ENCODE measurements at places on chromosomes 5 and 9.
A peak's percentile ranks its signal among the peaks of the same experiment; 100 is the strongest.

DNA sequence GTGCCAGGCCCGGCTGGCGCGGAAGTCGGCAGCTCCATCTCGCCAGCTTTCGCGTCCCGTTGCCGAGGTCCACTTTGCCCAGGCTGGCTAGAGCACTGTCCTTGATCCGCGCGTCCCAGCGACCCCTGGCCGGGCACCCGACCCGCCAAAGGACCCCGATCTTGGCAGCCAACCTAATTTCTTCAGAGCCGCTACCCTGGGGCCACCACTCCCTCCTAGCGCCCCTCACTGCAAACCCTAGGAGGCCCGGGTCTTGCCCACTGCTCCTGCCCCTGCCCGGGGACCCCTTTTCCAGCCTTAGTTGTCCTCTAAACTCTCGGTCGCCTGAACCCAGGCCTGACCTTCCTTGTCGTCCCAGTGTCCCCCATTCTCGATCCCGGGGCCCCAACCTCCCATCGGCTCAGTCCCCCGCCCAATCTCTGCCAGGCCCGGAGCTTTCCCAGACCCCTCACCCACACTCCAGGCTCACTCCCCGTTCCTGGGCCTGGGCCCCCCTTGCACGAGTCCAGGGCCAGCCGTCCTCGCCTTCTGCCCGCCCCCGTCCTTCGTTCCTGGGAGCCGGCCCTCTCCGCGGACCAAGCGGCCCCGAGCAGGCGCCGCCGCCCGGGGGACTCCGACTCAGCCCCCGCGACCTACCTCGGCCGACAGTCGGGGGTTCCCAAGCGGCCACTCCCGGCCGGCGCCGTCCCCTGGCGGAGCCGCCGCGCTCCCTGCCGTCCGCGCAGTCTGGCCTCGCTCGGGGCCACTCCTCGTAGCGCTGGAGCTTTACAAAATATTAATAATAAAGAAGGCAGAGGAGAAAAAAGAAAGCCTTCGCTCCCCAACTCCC, 701 bp upstream of the LMX1B start:
- peak; percentile 8 for DNase-seq

DNA sequence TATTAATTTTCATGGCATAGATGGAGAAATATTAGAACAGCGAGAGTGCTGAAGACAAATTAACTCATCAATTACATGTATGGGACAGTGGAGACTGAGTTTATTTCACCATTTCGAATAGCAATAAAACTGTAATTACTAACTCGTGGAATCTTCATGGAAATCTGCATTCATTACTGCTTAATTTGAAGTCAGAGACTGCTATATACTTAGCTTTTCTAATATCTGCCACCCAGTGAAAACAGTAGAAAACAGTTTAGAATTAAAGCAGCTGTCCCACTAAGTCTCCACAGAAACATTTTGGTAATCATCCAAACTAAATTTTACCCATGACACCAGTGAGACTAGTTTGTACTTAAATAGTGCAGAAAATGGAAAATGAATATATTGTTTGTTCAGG, 56.8 kb downstream of the IZUMO3 start:
- DNase-seq: no peak

GRCh38 chr5:65482736-65483545, 1.2 kb upstream of the ADAMTS6 start:
- peak; percentile 59 for DNase-seq

GRCh38 chr9:124052401-124052800, 40.8 kb downstream of the LHX2 start:
- DNase-seq: no peak

DNA sequence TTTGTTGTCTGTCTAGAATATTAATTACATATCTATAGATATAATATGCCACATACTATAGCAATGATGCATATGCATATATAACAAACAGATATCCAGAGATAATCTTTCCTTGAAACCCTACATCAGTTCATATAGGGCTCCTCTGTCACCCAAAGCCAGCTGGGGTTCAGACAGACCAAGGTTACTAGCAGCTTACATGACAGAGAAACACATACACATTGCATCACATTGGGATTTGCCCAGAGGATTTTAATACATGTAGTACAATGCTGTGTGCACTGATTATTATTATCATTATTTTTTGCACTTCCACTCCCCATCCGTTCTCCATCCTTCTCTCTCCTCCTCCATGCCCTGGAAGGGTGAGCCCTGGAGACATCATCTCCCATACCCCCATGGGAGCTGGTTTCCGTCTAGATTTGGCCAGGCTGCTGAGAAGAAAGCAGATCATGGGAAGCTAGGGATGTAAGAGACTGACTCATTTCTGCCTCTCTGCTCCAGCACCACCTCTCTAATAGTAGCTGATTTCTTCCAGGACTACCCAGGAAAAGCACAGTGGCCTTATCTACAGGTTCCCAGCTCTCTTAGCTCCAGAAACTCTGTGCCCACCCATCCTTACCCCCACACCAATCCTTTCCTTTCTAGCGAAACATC, 23.3 kb downstream of the FST start:
- peak; percentile 23 for DNase-seq

- no peak for DNase-seq
Measured at GRCh38 chr9:133563291-133563796, 28.8 kb downstream of the ADAMTSL2 start.

DNA sequence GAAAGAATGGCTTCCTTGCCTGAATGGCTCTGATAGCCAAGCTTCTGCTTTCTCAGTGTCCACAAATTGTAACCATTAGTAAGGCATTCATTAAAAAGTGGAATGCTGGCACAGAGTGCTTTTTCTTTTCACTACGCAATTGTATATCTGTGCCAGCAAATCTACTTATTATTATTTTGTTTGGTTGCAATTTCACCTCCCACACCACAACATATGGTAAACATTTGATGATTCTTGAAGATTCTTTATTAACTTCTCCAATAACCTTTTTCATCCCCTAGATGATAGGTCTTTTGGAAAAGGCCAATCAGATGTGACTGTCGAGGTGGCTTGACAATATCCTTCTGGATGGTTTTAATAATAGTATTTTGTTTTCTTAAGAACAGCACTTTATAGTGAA, 234.1 kb downstream of the TMEM38B start:
- DNase-seq: no peak

DNA sequence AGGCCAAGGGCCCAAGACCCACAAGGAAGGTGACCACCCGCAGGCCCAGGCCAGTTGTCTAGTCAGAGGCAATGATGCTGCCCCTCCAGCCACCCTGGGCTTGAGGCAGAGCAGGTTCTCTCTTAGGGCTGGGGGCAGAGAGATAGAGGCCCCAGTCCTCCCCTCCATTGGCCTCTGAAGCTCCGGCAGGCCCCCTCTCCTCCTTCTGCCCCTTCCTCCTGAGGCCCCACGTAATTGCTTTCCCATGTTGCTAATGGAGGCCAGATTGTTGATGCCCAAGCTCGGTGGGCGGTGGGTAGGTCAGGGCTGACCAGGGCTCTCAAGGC, 26.6 kb upstream of the ENHO start:
- DNase-seq: no peak

GRCh38 chr9:127362829-127363228, 34.1 kb upstream of the SLC2A8 start:
- no peak for DNase-seq

- no peak for DNase-seq
Measured at GRCh38 chr9:12973710-12974109, 198.9 kb downstream of the LURAP1L start.

- no peak for DNase-seq
Measured at GRCh38 chr5:1464096-1464446, 18.8 kb upstream of the SLC6A3 start.

DNA sequence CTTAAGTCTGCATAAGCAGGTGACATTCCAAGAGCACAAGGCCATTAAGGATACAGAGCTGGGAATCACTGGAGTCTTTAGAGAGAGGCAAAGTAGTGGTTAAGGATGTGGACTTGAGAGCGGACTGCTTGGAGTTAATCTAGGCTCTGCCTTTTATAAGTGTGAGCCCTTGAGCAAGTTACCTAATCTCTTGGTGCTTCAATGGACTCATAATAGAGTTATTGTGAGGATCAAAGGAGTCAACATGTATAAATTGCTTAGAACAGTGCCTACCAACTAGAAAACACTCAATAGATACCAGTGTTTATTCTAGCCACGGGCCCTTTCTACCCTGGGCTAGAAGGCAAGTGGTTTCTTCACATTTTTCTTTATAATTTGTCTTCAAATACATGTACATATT, 819.4 kb downstream of the NR2F1-AS1 start:
- no peak for DNase-seq

- no peak for DNase-seq
Measured at GRCh38 chr5:130055572-130055971, 151.3 kb downstream of the CHSY3 start.

GRCh38 chr5:10671041-10672008, 89.7 kb downstream of the DAP start:
- no peak for DNase-seq

DNA sequence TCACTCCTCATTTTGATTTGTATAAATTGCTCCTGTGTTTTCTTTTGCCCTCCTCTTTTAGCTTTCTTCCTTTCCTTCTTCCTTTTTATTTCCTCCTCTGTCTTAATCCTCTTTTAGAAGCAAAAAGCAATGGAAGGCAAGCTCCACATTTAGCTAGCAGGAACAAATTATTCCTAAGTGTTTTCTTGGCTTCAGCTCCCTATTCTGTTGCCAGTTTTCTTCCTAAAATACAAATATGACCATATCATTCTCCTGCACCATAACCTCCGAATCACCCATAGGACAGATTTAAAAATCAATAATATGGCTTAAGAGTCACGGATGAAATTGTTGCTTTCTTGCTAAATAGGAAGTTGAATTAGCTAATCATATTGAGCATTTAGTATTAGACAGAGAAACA, 49.4 kb downstream of the GRIN3A start:
- no peak for DNase-seq

- no peak for DNase-seq
Measured at GRCh38 chr5:16981700-16982099, 45.6 kb upstream of the MYO10 start.

DNA sequence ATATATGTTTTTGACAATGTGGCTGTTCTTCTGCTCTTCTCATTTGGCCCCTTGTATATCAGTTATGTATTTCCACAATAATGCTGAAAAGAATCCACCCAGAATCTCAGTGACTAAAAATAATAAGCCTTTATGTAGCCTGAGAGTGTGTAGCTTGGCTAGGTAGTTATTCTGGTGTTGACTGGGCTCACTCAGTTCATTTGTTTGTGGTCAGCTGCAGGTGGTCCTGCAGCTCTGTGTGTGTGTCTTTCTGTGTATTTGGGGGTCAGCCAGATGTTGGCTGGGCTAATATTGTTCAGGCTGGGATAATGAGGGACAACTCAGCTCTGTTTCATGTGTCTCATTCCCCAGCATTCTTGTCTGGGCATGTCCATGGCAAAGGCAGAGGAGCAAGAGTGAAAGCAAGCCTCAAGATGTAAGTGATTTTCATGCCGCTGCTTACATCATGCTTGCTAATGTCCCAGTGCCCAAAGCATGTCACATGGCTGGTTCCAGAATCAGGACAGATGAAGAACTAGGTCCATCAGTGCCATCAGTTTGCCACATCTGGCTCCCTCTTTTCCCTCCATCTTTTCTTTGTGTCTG, 162.8 kb downstream of the KCTD16 start:
- DNase-seq: no peak

DNA sequence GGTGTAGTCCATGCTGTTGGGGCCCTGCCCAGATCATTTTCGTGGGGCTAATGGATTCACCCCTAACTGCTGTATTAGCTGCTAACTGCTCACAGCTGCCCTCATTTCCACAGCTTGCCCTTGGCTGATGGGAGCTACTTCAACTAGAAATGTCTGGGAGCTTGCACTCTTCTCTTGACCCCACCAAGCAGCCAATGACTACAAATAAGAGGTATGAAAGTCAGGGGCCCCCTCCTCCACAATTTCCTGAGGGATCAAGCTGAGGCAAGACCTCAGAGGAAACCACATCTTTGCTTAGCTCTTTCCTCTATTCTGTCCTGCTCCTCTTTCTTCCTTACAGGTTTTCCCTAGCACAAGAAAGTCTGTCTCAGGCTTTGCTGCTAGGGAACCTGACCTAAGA, 397.5 kb downstream of the MLLT3 start:
- peak; percentile 48 for DNase-seq

- DNase-seq: no peak
Measured at GRCh38 chr5:112386766-112387165, 32.3 kb downstream of the EPB41L4A start.

- DNase-seq: no peak
Measured at GRCh38 chr9:4425319-4426045, 64.8 kb upstream of the SLC1A1 start.

GRCh38 chr5:2005101-2006041, 122.6 kb upstream of the IRX4 start:
- no peak for DNase-seq

- DNase-seq: no peak
Measured at GRCh38 chr5:137019229-137019628, 479.9 kb downstream of the SPOCK1 start.

GRCh38 chr5:17697671-17698070, 63.4 kb downstream of the TAF11L14 start:
- no peak for DNase-seq

DNA sequence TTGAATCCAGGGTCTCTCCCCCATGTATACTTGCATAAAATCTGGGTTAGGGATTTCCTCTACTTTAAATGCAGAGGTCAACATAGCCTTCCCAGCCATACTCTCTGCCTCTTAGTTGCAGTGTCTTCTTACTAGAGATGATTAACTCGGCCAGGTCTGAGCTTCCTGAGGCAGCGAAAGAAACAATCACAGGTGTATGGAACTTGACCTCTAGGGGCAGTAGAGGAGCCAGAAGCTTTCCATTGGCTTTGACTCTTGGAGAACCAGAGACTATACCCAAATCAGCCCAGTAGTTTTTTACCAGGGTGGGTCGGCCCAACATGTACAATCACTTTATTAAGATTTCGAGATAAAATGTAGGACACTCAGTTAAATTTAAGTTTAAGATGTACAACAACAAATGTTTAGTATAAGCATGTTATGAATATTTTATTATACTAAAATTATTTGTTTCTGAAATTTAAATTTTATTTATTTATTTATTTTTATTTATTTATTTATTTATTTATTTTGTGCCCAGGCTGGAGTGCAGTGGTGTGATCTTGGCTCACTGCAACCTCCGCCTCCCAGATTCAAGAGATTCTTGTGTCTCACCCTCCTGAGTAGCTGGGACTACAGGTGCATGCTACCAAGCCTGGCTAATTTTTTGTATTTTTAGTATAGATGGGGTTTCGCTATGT, 48.0 kb upstream of the DMRT3 start:
- DNase-seq: no peak

GRCh38 chr5:76221311-76221710, 138.1 kb downstream of the SV2C start:
- DNase-seq: no peak

DNA sequence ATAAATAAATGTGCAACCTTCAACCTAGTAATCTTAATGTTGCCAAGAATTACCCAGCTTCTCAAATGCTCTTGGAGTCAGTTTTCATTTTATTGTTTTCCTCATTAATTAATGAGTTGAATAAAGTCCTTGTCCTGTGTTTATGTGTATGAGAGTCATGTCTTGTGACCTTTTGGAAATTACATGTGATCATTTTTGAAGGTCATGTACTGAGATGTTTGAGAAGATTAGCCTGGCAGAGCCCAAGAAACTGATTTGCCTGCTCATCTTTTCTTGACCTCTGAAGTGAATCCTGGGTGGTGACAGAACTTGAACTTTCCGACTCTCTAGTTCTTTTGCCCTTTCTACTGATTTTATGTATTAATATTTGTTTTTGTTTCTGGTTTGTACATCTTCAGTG, 15.4 kb downstream of the ANKRA2 start:
- no peak for DNase-seq

- DNase-seq: no peak
Measured at GRCh38 chr5:74194196-74194595, 446.3 kb downstream of the ENC1 start.

- peak; percentile 77 for DNase-seq
Measured at GRCh38 chr5:150320044-150320613, 17.4 kb upstream of the ARSI start.

- DNase-seq: no peak
Measured at GRCh38 chr5:31476738-31477141, 55.2 kb downstream of the DROSHA start.
